GM04503 (cell line): ENCODE measurements at places on chromosomes 13 and 19.

DNA sequence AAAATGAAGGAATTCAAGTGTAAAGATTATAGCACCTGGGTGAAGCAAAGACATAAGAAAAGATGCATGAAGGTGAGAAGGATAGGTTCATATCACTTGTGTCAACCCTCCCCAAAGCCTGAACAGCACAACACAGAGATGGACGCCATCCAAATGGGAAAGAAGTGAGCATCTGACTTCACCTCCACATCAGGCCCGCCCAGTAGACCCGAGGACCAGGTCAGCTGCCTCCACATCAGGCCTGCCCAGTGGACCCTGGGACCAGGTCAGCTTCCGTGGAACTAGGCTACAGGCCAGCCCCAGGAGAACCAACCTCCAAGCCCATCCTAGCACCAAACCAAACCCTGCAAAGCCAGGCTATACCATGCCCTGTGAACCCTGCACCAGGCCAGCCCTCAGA is 862.9 kb downstream of the UQCRFS1 start:
- no peak for DNase-seq

DNA sequence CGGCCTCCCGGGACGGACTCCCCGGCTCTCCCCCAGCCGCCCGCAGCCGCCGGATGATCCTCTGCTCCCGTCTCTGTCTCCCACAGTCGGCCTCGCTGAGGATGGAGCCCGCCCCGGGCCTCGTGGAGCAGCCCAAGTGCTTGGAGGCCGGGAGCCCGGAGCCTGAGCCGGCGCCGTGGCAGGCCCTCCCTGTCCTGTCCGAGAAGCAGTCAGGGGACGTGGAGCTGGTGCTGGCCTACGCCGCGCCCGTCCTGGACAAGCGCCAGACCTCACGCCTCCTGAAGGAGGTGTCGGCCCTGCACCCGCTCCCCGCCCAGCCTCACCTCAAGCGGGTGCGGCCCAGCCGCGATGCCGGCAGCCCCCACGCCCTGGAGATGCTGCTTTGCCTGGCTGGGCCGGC is 6.8 kb downstream of the ADAT3 start:
- DNase-seq, result no peak

DNA sequence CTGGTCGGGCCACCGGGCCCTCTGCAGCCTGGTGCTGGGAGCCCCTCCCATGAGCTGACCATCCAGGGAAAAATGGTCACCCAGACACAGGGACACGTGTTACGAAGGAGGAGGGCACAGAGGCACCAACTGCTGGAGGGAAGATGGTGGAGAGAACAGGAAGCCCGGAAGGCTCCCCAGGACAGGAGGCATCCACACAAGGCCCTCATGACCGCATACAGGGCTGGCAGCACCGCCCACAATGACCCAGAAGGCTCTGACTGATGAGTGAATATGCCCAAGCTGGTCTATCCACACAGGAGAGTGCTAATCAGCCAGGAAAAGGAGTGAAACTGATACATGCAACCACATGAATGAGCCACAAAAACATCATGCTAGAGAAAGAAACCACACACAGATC is 14.0 kb upstream of the TMEM86B start:
- no peak for DNase-seq

DNA sequence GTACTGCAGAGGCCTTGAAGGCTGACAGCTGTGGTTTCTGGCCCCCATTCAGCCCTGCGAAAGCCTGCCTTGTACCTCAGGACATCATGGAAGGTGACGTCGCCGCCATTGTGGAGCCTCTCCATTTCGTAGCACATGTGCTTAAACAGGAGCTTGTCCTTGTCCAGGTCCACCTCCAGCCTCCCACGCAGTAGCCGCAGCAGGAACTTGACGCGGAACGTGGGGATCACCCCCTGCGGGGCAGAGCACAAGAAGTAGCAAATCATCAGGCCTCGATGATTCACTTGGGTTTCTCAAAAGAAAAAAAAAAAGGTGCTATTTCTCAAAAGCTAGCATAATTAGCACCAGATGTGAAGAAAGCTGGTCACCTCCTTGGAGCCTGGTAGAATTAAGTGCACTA is 351.0 kb downstream of the NALCN start:
- DNase-seq, result peak; percentile 27

GRCh38 chr19:7992575-7992974 is 12.9 kb downstream of the ELAVL1 start:
- DNase-seq, result no peak

DNA sequence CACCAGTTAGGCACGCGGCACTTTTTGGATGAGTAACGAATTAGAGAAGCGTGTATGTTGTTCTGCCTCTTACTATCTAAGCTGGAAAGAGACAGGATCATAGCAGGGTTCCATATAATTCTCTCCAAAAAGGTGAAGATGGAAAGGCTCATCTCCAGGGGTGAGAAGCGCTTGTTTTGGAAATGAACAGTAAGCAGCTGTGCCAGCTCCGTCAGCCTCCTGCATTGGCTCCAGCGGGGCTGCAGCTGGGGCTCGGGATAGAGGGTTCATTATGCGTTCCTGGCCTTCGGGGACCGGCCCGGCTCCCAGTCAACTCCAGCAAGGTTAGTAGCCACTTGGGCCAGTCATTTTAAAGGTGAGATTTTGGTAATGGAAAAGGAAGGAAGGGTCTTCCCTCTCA is 155.5 kb downstream of the COL4A1 start:
- DNase-seq, result no peak

GRCh38 chr13:84380866-84381265 is 498.6 kb upstream of the SLITRK1 start:
- DNase-seq, result no peak

GRCh38 chr13:20134732-20135131 is 26.1 kb downstream of the GJA3 start:
- DNase-seq, result no peak

- DNase-seq, result no peak
Observed at GRCh38 chr13:106464076-106464475, 71.4 kb downstream of the EFNB2 start.

DNA sequence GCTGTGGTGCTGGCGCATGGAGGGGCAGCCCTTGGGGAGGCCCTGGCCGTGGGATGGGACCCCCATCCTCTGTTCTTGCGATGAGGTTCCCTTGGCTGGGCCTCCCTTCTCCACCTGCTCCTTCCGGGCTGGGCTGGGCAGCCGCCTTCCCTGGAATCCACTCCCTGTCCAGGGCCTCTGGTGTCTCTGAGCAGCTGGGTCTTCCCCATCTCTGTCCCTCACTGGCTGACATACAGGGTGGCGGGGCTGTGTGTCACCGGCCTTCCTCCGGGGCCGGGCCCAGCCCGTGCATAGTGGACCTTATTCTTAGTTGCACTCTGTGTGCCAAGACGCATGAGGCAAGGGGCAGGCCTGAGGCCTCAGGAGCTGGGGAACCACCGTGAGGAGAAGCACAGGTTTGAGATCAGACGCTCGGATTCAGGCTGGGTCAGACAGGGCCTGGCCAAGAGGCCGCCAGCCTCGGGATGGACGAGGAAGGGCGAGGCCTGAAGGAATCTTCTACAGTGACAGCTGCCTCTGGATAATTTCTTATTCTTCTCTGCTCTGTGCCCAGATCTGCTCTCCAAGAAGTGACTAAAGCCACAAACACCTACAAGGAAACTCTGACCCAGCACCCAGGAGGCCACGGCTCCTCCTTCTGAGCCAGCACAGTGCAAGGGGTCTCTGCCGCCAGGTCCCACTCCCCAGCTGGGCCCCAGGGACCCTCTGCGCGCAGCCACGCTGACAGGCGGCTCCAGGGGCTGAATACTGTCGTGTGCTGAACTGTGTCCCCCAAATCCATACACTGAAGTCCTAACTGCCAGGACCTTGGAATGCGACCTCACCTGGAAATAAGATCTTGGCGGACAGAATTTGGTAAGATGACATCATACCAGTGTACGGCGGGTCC is 11.0 kb downstream of the SGTA start:
- no peak for DNase-seq

DNA sequence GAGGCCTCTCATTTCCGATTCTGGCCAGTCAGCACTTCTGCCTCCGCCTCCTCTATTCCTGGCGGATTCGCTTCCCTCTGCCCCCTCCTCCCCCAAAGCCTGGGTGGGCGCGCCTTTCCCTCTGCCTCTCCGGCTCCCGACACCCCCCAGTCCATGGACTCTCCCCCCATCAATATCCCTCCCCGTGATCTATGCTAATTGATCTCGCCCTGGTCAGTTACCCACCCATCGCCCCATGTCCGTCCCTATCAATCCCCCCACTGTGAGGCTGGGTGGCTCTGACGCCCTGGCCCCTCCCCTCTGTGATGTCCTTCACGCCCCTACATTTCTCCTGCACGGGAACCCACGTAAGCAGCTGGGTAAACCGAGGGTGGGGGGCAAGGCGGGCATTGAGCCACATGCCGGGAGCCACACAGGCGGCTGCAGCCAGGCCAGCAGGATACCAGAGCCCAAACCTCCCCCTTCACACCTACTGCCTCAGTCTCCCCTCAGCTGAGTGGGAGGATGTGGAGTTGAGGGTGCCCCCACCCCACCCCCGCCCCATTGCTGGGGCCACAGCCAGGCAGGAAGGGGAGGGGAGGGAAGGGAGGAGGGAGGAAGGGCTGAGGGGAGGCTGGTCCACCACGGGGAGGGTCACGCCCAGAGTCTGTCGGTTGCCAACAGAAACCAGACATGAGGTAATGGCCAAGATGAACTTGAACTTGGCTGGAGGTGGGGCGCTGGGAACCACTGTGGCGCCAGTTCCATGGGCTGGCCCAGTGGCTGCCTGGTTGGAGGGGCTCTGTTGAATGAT is 21.0 kb downstream of the SMIM24 start:
- DNase-seq, result peak; percentile 46

DNA sequence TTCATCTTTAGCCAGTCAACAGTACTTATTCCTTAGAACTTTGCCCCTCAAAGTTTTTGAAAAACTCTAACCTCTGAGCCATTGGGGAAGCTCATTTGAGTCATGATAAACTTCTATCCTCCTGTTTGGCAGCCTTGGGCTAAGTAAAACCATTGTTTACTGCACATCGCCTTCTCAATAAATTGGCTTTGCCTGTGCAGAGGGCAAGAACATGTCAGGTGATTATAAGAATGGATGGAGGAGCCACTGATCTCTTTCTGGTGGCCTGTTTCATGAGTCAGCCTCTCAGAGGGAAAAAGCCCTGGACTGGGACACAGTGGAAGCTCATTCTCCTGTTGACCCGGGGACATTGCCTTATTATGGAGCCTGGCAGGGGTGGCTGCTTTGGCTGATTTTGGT is 19.4 kb upstream of the PSG4 start:
- DNase-seq, result no peak

GRCh38 chr19:5947435-5947834 is 30.5 kb downstream of the RANBP3 start:
- DNase-seq, result no peak

- no peak for DNase-seq
Observed at GRCh38 chr19:14530506-14530905, 1.1 kb downstream of the TECR start.

DNA sequence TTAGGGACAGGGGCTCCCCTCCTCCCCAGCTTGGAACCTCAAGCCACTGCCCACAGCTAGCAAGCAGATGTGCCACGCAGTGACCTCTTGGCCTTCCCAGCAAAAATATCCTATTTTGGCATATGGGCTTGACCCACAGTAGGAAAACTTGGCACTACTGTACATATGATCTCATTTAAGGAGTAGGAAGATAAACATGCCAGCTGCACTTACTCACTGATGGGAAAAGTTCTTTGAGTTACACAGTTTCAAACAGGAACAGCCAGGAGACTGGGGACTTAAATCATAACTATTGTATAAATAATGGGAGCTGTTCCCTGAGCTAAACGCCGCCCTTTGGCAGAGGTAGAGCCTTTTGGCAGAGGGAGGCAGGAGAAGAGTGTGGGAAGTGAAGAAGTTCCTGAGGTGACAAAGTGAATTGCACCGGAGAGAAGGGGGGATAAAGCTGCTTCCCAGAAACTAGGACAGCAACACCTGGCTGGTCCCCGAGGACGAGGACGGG is 6.1 kb downstream of the SACS start:
- peak; percentile 93 for DNase-seq

DNA sequence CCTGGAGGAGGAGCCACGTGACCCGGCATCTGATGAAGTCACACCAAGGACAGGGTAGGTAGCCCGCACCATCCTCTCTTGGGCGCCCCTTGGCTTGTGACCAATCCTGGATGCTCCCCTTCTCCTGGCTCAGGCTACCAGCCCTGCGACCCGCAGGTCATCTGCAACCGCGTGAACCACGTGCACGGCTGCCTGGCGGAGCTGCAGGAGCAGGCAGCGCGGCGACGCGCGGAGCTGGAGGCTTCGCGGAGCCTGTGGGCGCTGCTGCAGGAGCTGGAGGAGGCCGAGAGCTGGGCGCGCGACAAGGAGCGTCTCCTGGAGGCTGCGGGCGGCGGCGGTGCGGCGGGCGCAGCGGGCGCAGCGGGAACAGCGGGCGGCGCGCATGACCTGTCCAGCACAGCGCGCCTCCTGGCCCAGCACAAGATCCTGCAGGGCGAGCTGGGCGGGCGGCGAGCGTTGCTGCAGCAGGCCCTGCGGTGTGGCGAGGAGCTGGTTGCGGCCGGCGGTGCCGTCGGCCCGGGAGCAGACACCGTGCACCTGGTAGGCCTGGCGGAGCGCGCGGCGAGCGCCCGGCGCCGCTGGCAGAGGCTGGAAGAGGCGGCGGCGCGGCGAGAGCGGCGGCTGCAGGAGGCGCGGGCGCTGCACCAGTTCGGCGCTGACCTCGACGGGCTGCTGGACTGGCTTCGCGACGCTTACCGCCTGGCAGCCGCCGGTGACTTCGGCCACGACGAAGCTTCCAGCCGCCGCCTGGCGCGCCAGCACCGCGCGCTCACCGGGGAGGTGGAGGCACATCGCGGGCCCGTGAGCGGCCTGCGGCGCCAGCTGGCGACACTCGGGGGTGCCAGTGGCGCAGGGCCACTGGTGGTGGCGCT is 45.9 kb downstream of the SPTBN4 start:
- DNase-seq, result no peak

- no peak for DNase-seq
Observed at GRCh38 chr13:33208290-33209220, 77.0 kb downstream of the STARD13 start.

GRCh38 chr13:55627221-55627620 is 1513.5 kb upstream of the PRR20A start:
- no peak for DNase-seq

DNA sequence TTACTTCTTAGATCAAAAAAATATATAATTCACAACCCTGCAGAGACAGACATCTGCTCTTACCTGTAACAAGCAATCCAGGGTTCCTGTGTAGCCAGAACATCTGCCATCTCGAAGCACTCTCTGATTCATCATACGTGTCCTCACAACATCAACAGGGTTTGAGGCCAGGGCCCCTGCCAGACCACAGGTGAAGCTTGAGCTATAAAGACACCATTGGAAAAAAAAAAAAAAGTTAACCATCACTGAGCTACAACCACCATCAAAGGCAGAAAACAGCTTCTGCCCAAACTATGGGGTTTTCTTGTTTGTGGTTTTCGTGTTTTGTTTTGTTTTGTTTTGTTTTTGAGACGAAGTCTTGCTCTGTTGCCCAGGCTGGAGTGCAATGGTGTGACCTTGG is 19.3 kb downstream of the SLC25A30 start:
- no peak for DNase-seq

DNA sequence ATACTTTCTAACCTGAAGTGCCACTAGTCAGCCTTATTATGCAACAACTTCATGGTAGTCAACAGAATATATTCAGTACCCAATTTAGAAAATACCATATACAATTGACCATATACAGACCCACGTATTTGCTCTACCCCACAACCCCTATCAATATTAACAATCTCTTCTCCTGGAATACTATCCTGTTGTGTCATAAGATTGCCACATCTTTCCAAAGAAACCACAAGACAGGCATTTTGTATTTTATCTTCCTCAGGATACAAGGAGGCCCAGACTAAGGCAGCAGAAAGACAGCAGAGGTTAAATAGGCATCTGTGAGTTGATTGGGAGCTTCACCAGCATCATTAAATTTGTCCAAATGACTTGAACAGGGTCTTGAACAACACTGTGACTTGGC is 4.5 kb downstream of the SPART start:
- DNase-seq, result no peak
